ENCODE measurements at places on chromosomes 2 and 18.

DNA sequence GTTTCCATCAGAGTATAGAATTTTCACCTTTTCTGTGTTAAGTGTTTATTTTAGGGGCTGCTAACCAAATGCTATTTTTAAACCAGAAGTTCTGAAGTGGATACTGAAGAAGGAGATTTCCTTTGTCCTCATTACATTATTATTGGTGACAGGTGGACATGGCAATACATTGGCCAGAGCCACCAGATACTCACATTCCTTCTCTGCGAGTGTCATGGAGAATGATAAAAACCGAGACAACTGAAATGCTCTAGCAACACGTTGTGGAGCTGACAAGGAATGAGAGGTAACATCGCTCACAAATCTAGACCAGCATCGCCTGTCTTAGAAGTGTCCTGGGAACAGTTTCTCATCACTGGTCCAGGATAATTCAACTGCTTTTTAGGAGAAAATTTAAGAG lies 241.2 kb downstream of the IRS1 start:
- no peak for DNase-seq

GRCh38 chr18:46050268-46050667 lies 21.8 kb downstream of the PSTPIP2 start:
- DNase-seq, result no peak

- DNase-seq, result no peak
Observed at GRCh38 chr2:15383695-15384350, 177.3 kb downstream of the NBAS start.

DNA sequence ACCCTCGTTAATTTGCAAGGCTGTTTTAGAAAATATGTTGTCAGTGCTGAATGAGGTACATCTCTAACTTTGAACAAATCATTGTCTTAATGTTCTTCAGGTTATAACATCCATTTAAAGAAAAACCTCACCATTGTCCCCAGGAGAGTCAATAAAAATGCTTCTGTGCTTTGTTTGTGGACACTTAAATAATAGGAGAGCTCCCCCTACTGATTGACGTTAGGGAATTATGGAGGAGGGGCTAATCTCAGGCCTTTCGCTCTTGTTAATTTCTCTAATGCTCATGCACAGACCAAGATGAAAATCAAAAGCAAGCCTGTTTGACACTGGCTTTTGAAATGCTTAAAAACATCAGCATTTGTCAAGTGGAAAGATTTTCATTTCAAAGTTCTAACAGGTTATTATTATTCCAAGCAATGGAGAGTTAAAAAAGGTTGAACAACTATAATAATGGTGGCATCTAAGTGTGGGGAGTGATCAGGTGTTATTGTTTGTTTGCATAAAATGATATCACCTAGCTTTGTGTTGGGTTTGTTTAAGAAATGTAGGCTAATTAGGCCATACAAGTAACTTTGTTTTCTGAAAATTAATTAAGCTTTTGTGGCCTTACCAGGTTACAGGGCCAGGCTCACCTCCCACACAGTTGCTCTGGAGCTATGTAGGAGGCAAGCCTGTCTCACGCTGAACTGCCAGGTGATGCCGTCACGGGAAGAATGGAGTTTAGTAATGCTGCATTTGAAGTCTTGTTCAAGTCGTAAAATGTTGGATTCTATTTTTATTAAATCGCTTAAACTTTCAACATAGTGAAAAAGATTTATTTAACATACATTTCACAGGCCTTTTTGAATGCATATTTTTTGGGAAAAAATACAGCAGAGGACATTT lies 51.7 kb upstream of the SMIM21 start:
- peak; percentile 37 for DNase-seq

DNA sequence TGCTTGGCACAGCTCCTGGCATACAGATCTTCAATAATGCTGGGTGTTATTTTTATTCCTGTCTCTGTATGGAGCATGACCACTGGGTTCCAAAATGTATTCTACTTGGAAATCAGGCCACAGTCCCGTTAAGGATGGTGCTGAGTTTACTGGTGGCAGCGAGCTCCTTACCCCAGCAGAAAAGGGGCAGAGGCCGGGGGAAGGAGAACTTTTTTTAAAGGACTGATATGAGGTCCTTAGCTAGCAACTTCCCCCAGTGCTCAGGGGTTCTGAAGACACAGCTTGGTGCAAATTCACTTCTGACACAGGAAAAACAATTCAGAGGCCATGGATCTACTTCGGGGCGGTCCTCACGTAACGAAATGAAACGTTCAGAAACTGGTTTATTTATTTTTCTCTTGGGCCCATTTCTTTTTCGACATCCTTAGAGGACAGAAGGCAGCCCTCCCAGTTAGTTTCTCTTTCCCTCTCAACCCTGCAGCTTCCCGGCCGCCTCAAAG lies 872 bp downstream of the RDH14 start:
- DNase-seq, result no peak

GRCh38 chr18:79597831-79598632 lies 81.6 kb upstream of the CTDP1 start:
- DNase-seq, result no peak

DNA sequence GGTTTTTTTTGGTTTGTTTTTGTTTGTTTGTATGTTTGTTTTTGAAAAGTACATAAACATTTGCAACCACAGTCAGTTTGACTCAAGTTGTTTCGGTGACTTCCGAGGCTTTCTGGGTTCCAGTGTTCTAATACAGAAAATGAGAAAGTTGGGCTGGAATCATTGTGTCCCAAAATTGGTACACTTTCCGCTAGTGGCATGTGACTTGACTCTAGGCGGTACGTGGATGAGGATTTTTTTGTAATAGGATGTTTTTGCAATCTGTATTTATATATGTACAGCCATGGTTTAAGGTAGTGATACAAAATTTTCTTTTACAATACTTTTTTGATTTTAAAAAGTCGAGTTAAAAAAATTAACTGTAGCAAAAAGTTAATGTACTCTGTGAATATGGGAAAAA lies 1.7 kb downstream of the MFF start:
- no peak for DNase-seq

GRCh38 chr2:174486563-174487107 lies at the start of gene GPR155:
TSS of gene GPR155 (minus strand) at chr2:174487029. CDS start at chr2:174481956, 5,073 bp downstream.
- no peak for DNase-seq

GRCh38 chr2:141271346-141271745 lies 859.5 kb downstream of the LRP1B start:
- no peak for DNase-seq

DNA sequence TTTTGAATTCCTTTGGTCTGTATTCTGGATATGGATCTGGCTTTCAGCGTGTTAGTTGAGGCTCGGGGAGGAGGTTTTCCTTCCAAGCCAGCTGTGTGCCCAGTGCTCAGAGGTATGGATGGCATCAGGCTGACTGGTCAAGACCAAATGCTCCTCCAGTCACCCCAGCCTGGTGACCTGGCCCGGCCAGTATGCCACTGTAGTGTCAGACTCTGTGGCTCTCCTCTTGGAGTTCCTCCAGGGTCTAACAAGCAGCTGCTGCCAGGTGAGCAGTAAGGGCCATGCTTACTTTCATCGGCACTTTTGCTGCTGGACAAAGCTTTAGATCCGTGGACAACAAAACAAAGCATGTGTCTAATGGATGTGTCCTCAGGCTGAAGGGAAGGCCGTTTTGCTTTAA lies 44.1 kb downstream of the CABLES1 start:
- DNase-seq, result no peak

DNA sequence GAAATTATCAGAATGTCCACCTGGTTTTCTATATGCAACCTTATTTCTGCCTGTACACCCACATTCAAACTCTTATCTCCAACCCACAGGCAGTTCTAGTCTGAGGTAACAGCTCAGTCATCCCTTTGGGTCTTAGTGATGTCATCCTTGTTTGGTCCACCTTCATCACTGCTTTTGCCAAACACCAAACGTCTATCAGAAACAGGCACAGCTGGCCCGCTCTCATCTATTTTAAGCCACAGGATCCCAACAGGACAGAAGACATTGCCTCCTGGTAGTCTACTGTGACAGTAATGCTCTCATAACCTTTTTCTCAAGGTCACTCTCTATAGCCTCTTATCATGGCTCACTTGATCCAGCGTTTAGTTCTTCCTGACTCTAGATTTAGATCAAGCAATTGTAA lies 99.0 kb upstream of the CHAC2 start:
- DNase-seq, result no peak

GRCh38 chr2:131425231-131425941 lies 50.5 kb upstream of the TUBA3D start:
- DNase-seq, result no peak

DNA sequence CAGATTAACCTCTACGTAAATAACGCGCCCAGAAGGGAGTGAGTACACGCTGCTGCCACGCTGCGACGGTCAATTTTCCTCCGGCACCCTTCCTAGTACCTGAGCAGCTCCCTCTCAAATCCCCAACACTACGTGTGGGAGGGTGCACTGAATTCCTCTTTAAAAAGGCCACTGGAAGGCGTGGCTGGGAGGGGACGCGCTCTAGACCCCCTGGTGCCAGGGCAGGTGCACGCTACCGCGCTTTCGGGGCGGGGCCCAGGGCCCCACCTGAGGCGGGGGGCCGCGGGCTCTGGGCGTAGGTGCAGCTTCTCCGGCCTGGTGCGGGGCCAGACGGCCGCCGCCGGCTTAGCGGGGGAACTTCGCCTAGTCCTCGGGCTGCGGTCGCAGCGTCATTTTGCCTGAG lies 668 bp upstream of the ANKRD12 start:
- DNase-seq, result no peak

- no peak for DNase-seq
Observed at GRCh38 chr2:179572544-179572943, 288.9 kb downstream of the ZNF385B start.

GRCh38 chr18:22466608-22467395 lies 49.1 kb upstream of the CTAGE1 start:
- DNase-seq, result peak; percentile 36

DNA sequence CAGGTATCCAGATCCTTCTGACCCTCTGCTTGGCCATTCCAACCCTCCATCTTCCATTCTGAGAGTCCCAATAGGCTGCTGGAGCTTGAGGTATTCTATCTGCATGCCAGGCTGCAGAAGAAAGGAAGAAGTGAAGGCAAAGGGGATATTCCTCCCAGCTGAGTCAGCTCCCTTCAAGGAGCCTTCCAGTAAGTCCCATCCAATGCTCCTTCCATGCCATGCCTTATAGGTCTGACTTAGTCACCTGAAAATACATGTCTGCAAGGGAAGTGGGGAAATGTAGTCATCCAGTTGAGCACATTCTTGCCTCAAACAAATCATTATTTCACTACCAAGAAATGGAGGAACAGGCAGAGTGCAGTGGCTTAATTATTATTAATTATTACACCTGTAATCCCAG lies 464.6 kb downstream of the CNTNAP5 start:
- DNase-seq, result no peak

Data from AG09319 (cell line).